ENCODE measurements at places on chromosomes 7 and 10.

GRCh38 chr7:22008683-22009082, 63.0 kb upstream of the CDCA7L start:
- no peak for DNase-seq

DNA sequence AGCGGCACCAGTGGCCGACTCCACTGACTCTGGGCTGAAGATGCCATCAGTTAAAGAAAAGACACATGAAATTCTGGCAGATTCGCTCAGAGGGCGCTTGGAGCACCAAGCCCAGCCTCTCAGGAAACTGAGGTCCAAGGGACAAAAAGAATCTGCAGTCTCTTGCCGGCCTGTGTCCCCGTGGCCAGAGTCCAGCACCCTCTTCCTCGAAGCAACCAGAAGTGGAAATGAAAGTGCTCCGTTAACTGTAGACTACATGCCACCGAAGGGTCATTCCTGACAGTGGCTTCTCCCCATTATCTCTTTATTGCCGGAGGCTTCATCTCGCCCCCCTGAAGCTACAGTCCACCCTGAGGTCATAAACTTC, 1.0 kb upstream of the CHST15 start:
- no peak for DNase-seq

DNA sequence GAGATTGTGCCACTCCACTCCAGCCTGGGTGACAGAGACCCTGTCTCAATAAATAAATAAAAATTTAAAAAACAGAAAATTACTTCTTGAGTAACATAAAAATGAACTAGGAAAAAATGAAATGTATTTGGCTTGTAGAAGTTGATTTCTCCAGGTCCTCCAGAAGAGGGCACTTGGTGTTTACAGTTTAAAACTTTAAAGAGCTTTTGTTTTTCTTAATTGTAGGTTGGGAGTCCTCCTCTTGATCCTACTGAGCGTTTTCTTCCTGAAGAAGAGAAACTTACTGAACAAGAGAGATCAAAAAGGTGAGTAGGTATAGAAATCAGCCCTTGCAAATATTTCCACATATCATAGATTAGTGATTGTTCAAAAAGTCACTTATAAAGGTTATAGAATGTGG, 16.2 kb downstream of the KIFBP start:
- DNase-seq, result peak; percentile 10

- DNase-seq, result no peak
These were observed 18.2 kb upstream of the CALD1 start for GRCh38 chr7:134761266-134761665.

DNA sequence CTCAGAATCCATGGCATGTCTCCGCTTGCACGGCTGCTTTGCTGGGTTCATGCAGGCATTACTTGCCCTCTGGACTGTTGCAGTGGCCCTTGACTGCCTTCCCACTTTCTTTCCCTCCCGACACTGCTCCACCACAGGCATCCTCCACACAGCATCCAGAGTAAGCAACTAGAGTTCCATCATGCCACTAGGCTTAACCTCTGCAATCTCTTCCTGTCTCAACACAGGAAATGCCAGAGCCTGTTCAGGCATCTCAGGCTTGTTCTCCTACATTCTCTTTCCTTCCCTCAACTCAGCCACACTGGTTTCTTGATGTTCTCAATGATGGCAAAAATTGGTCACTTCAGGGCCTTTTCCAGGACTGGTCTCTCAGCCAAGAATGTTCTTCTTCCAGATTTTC, 284.5 kb upstream of the KLF6 start:
- peak; percentile 17 for DNase-seq

DNA sequence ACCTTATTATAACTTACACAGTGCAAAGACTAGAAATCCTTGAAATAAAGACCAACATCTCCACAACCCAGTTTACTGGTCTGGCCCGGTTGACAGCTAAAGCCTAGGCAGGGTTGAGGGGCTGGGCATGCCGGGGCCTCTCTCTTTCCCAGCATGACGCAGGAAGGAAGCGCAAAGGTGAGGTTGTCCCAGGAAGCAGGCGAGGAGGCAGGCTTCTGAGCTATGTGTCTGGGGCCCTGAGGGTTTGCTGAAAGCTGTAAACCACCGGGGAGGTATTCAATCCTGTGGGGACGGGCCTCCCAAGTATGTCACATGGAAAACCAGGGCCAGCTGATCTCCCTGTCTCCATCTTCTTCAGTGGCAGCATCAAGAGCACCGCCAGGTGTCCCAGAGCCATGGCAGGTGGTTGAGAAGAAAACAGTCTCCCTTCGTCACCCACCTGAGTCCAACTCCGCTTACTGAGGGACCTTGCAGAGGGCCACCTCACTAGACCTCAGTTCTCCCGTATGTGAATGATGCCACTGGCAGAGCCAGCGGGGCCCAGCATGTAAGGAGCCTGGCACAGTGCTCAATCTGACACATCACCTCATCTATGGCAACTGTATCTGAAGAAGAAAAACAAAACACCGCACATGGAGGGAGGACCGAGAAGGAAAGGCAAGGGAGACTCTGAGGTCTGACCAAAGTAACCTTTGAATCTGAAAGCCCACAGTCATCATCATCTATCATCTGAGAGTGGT, 49.5 kb downstream of the FAM53B start:
- DNase-seq, result no peak

GRCh38 chr10:116687633-116688032, 54.7 kb downstream of the HSPA12A start:
- no peak for DNase-seq

DNA sequence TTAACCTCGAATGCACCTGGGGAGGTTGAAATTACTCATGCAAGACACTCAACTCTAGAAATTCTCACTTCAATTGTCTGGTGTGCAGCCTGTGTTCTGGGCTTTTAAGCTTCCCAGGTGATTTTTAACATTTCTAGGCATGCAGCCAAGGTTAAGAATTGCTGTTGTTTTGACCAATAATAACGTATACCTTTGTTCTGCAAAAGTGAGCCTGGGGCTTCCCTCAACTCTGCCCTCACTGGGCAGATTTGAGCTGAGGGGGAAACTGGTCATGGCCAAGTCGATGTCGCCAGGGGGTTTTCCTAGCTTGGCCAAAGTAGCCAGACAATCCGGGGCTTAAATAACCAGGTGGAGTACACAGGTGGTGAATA, 568 bp downstream of the PRSS2 start:
- no peak for DNase-seq

DNA sequence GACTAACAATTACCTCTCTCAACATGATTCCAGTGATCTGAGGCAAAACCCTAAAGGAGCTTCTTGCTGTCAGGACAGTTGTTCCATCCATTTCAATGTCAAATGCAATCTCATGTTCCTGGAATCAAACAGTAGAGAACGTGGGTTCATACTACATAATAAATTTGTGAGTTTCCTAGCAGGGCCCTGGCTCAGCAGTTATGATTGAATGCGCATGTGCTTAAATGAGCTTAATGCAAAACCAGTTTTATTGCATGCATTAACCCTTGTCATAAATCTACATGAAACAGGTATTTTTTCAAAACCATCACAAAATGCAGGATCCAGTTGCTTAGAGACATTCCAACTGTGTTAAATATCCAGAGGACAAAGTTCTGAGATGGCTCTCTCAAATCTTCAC, 225.4 kb upstream of the TMEM72 start:
- DNase-seq, result no peak

DNA sequence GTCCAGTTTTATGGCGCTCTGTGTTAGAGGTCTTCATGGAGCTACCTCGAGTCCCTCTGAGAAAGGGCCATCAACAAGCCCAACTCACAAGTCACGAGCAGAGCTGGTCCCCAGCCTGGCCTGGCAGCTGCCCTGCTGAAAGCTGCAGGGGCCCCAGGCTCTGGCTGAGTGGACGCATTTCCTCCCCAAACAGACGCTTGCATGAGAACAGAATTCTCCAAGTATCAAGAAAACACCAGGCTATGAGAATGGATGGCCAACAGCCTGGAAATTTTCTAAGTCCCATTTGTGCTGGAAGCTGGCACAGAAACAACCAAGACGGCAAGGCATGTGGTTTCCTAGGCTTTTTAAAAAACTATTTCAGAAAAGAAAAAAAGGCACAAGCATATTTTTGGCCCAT, 114.8 kb downstream of the FAM53B start:
- DNase-seq, result no peak

GRCh38 chr10:35006836-35007235, 83.3 kb downstream of the CUL2 start:
- no peak for DNase-seq

- no peak for DNase-seq
These were observed 5.2 kb upstream of the C7orf33 start for GRCh38 chr7:148585399-148585798.
